ENCODE measurements at places on chromosomes 1 and 21. TPM values are rescaled to one million over a fixed set of nuclear protein-coding genes. Genes with fewer than 3 reads are reported as not detected.

GRCh38 chr1:192698731-192699130, 62.8 kb downstream of the RGS13 start:
- DNase-seq: no peak

GRCh38 chr1:107626073-107626796, 338.7 kb downstream of the VAV3 start:
- no peak for DNase-seq

DNA sequence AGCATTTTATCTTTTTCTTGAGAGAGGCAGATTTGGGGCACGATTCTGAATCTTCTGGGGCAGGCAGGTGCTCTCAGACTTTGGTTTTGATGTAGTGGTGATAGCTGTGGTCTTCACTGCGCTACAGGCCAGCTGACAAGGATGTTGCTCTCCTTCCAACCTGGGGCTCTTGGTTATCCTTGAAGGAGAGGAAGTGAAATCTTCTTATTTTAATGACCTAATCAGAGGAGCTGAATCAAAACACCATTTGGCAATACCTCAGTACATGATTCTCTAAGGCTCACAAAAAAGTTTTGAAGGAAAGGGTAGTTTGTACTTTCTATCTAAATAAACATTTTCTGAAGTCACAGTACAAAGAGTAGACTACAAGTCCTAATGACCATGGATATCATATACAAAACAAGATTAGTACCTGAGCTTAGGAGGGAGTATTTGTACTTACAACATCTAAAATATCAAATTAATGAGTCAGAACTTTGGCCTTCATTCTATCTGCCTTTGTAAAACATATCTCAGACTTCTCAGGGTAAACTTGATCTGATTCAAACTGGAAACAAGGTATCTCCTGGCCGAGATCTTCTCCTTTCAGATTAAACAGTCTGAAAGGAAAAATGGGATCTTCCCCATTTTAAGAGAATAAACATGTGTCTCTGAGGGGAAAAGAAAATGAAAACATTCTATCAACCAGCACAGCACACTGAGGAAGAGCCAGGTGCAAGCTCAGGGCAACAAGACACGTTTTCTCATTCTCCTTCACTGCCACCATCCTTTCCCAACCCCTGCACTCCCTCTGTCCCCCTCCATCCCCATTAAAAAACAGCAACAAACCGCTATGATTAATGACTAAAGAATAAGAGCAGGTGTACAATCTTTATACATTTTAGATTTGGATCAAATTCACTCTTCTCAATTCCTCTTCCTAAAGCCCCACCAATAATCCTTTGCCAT, 69.2 kb downstream of the SH3GLB1 start:
- DNase-seq: no peak

- no peak for DNase-seq
Measured at GRCh38 chr1:200652378-200652777, 17.3 kb downstream of the DDX59 start.

- DNase-seq: no peak
Measured at GRCh38 chr1:26359981-26360806, 6.3 kb upstream of the CRYBG2 start.

DNA sequence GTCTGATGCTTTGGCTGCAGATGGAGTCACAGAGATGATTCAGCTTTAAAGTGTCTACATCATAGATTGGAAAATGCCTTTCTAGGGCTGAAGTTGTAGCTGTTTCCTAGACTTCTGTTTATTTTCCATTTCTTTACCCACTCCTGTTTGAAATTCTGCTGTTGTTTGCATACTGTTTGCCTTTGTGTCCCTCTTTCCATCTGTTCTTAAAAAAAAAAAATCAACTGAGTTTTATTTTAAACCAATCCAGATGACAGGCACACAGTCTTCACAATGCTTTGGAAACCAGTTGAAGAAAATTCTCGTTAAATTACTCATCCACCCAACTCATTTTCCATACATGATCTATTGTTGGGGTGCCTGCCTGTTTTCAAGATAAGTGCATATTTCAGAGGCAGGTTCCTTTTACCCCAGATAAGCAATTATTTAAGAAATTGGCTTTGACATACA, 245.9 kb downstream of the DISC1 start:
- DNase-seq: no peak

DNA sequence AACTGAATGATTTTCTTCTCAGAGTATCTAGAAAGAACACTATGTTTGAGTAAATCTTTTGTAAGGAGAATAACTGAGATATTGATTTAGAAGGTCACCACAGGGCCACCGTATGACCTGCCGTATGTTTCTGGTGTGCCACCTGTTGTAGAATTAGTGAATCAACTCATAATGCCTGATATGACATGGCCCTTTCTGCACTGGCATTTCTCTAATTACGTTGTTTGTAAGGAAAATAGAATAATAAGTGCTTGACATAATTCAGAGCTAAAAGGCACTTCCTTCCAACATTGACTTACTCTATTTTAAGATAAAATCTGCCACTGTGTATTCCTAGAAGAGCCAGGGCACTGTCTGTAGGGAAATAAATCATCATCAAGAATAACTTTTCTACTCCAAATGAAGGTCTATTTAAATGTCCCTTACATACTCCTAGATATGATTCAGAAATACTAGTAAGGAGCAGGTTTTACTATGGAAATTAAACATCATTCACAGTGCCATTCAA, 101.7 kb downstream of the PHTF1 start:
- DNase-seq: no peak

DNA sequence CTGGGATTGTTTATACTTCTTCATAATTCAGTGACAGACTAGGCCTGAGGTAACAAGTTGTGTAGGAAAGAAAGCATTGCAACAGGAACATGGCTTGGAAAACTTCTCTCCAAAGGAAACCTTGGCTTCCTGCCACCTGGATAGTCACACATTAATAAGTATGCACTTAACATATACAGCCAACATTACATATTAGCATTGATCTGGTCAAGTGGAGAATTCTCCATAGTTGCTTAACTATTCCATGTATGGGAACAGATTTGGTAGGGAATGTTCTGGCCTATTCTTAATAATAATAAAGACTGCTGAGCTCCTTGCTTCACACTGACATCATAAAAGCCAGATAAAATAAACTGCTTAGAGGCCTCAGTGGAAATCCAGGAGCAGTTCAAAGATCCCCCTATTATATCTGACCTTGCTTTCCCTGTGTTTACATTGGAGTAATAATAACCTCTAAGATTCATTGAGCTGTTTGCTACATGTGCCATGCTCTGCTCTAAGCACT, 27.2 kb upstream of the NFIA start:
- DNase-seq: no peak

DNA sequence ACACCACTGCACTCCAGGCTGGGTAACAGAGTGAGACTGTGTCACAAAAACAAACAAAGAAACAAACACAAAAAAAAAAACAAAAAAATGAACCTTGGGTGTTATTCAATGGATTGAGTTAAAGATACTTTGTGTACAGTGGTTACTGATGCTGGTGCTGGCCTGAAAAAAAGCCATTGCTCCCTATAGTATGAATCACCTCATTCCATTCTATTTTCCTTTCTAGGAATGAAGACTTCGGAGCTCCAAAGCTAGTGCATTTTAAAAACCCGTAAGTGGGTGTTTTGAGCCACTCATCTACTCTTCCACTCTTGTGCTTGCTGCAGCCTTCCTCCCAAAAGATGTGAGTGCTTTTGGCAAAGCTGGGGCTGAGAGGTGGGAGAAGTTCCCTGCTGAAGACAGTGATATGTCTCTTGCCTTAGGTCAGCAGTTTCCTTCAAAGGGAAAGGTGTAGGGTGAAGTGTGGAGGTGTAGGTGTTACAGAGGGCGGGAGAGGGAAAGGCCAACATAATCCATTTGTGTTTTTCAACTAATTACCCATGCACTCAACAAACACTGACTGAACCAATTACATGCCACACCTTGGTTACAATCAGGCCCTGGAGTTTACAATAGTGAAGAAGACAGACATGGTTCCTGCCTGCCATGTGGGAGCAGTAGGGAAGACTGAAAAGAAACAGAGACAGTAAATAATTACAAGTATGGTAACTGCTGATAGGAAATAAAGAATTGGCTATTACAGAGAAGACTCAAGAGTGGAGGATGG, 55.0 kb upstream of the SERBP1 start:
- DNase-seq: no peak

- no peak for DNase-seq
Measured at GRCh38 chr1:54942976-54943375, 37.5 kb upstream of the TMEM61 start.

GRCh38 chr1:248065604-248066003, 19.0 kb downstream of the OR2L3 start:
- no peak for DNase-seq

DNA sequence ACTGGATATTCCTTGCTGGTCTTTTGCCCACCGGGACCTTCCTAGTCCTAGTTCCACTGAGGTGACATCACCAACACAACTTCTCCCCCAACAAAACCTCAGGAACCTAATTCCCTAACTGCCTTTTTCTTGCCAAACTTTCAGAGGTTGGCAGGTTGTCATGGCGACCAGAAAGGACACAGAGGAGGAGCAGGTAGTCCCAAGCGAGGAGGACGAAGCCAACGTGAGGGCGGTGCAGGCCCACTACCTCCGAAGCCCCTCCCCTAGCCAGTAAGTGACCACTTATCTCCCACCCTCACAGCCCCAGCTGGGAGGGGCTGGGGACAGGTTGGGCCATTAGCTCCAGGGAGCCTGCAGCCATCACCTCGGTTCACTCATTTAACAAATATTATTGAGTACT, 815 bp downstream of the STYXL2 start:
- DNase-seq: no peak

GRCh38 chr1:30253807-30254440, 469.5 kb downstream of the MATN1 start:
- no peak for DNase-seq

GRCh38 chr1:194133152-194133551, 946.7 kb upstream of the B3GALT2 start:
- no peak for DNase-seq

GRCh38 chr1:154404984-154405746, at the start of gene IL6R:
Gene IL6R, plus strand, starts transcription at chr1:154405343. Its CDS starts 287 bp downstream, at chr1:154405630.
- peak; percentile 97 for DNase-seq

GRCh38 chr1:156643778-156644092, 1.8 kb downstream of the BCAN start:
- no peak for DNase-seq

- DNase-seq: no peak
Measured at GRCh38 chr1:93443454-93443853, 4.5 kb upstream of the FNBP1L start.

GRCh38 chr1:89826594-89826993, 5.8 kb downstream of the LRRC8D start:
- DNase-seq: no peak

GRCh38 chr1:29691499-29691898, 455.2 kb downstream of the PTPRU start:
- no peak for DNase-seq

DNA sequence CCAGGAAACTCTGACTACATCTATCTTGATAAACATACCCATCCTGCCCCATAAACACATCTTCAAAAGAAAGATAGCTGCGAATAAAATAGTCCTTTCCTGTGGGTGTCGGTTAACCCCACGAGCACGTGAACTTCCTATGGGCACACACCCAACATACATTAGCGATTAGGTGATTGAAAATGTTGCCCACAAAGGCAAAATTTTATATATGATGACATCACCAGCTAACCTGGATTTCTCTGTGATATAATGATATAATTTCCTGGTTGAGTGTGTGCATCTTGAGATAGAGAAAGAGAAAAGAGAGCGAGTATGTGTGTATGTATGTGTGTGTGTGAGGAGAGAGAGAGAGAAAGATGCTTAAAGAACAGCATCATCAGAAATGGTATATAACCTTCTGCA, 296.1 kb downstream of the PTPRC start:
- no peak for DNase-seq

- DNase-seq: no peak
Measured at GRCh38 chr1:3590139-3590763, 21.1 kb downstream of the MEGF6 start.

GRCh38 chr21:26116456-26117011, 54.0 kb downstream of the APP start:
- DNase-seq: no peak

- no peak for DNase-seq
Measured at GRCh38 chr1:235893840-235894239, 27.1 kb upstream of the LYST start.

DNA sequence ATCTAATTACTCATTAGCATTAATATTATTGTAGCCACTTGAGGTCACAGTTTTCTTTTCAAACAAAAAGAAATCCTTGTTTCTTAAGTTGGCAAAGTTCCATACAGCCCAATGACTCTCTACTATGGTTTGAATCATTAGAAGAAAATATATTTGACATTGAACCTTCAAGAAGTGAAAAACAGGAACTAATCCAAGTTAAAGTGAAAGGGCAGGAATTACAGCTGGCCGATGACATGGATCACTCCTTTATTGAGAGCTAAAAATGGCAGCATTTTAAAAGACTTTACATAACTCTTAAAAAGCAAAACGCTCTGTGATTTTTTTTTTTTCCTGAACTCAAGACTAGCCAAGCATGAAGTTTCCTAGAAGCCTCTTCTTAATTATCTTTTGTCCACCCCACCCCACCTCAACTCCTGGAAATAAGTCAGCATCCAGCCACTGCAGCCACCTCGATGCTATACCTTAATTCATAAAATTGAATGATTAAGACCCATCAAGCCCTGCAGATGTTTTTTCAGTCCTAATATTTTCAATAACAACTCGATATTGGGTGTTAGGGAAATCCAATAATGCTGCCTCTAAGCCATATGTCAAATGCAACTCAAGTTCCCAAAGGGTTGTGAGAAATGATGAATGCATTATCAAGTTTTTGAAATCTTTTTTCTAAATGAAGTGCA, 323.1 kb downstream of the HHIPL2 start:
- DNase-seq: no peak

GRCh38 chr1:247175458-247175857, 3.6 kb upstream of the ZNF124 start:
- DNase-seq: no peak

S100A9 gene
- 764 TPM for total RNA-seq

CLDN17 gene
- total RNA-seq: not detected

OR2G3 gene
- not detected for total RNA-seq

UTS2 gene
- not detected for total RNA-seq

RIIAD1 gene
- total RNA-seq: not detected

MATN1 gene
- 0.85 TPM for total RNA-seq

CXADR gene
- total RNA-seq: 0.32 TPM

SELP gene
- 40.0 TPM for total RNA-seq

ABCA4 gene
- not detected for total RNA-seq

FAM177B gene
- total RNA-seq: not detected

TNNT2 gene
- not detected for total RNA-seq

FAM72C gene
- 1.2 TPM for total RNA-seq
